Heart left ventricle (tissue), 16 donors: ENCODE measurements at places on chromosomes 16 and 17. TPM values are rescaled to one million over a fixed set of nuclear protein-coding genes. Genes with fewer than 3 reads are reported as not detected.

- no peaks in the 10 kb centered on the region for H3K27me3 ChIP-seq
- H3K4me1 ChIP-seq: no peaks in the 10 kb centered on the region
- H3K27ac ChIP-seq: no peak overlapping the region
- no peak overlapping the region for H3K4me3 ChIP-seq
Measured at GRCh38 chr17:50037321-50038107, 18.4 kb upstream of the ITGA3 start.

DNA sequence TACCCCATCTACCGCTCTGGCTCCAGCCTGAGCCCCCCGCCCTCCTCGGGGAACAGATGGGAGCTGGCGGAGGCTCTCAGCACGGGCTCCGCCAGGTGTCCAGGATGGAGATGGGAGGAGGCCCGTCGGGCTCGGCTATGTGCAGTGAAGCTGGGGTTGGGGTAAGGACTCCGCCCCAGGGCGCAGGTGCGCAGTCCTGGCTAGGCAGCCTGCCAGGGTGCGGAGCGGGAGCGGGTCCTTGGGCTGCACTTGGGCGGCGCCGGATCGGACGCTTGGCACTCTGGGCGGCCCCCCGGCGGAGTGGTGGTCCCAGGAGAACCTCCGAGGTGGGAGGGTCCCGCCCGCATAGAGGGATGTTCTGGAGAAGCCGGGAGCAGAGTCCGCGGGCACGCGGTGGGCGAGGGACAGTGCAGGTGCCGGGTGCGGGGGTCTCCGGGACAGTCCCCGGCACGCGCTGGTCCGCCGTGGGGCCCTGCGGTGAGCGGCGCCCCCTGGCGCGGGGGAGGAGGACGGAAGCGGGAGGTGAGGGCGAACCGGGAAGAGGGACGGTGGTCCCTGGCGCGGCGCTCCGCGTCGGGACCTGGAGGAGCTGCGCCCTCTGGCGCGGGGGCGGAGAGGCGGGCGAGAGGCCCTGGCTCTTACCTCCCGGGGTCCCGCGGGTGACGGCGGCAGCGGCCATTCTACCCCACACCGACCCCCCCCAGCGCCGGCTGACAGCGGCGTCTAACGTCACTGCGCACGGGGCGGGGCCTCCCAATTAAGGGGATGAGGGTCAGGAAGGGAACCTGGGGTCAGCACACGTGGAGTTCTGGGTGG, at the start of gene CAMTA2:
Gene CAMTA2, minus strand, starts transcription at position 725 of the 816 bp plus-strand sequence. CDS start 1,453 bp downstream, outside the sequence.
- H3K36me3 ChIP-seq: no peaks in the 10 kb centered on the region
- peaks cover 27% of the 10 kb centered on the region for H3K4me1 ChIP-seq
- no peaks in the 10 kb centered on the region for H3K27me3 ChIP-seq
- H3K4me3 ChIP-seq: peak within 1 kb of the TSS; percentile 87
- H3K27ac ChIP-seq: peak within 1 kb of the TSS; percentile 77
- peak; percentile 94 for DNase-seq

GRCh38 chr16:2196162-2196980, at the start of gene CASKIN1:
Gene CASKIN1 (minus strand): TSS chr16:2196605. CDS start chr16:2196432, 173 bp downstream.
- H3K4me3 ChIP-seq: peak within 1 kb of the TSS; percentile 42
- H3K27ac ChIP-seq: no peak within 1 kb of the TSS
- H3K4me1 ChIP-seq: peaks cover 8% of the 10 kb centered on the region

GRCh38 chr17:82003411-82004381, 19.0 kb downstream of the CENPX start:
- H3K4me1 ChIP-seq: peaks cover 14% of the 10 kb centered on the region
- H3K27ac ChIP-seq: no peak overlapping the region
- no peaks in the 10 kb centered on the region for H3K36me3 ChIP-seq
- DNase-seq: peak; percentile 70
- no peaks in the 10 kb centered on the region for H3K27me3 ChIP-seq

- no peak overlapping the region for H3K27ac ChIP-seq
- no peaks in the 10 kb centered on the region for H3K4me1 ChIP-seq
- peaks cover 4% of the 10 kb centered on the region for H3K36me3 ChIP-seq
- H3K27me3 ChIP-seq: no peaks in the 10 kb centered on the region
Measured at GRCh38 chr17:9247401-9247938, 226.2 kb downstream of the NTN1 start.

DNA sequence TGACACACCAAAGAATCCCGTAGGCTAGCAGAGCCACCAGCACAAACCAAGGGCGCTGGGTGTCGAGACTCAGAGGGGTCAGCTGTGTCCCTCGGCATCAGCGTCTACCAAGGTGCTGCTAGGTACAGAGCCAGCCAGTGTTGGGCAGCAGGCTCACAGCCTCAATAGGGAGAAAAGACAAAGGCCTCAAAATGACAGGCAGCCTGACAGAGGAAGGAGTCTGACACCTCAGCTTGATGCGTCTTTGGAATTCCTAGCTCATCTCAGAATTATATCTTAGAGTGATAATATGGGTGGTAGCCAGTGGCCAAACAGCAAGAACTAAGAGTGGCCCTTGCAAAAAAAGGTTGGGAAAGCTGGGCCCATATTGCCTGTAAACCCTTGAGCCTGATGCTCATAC, 45.9 kb downstream of the HS3ST3B1 start:
- H3K4me3 ChIP-seq: no peak overlapping the region
- no peak for DNase-seq
- H3K27ac ChIP-seq: no peak overlapping the region
- no peaks in the 10 kb centered on the region for H3K27me3 ChIP-seq

The CPNE7 gene
- total RNA-seq: not detected

DNA sequence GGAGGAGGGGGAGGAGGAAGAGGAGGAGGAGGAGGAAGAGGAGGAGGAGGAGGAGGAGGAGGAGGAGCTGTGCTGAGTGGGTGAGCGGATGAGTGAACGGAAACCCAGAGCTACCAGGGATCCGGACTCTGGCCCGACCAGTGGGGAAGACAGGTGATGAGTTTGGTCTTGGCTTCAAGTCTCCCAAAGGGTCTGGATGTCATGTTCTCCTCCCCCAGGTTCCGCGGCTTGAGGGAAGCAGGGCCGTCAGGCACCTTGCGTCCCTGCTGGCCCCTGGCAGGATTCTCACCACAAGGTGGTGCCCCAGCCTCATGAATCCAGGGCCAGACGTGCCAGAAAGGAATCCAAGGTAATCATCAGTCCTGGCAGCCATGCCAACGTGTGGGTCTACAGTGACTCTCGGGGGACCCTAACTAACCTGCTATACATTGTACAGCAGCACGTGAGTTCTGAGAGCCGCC, 13.5 kb upstream of the ABAT start:
- DNase-seq: peak; percentile 66
- H3K4me3 ChIP-seq: no peak overlapping the region
- H3K4me1 ChIP-seq: no peaks in the 10 kb centered on the region
- H3K27ac ChIP-seq: no peak overlapping the region
- no peaks in the 10 kb centered on the region for H3K27me3 ChIP-seq
- no peaks in the 10 kb centered on the region for H3K36me3 ChIP-seq

The KCNJ2 gene
- total RNA-seq: 57.0 TPM
